ENCODE measurements at places on chromosomes 5 and 9. TPM values are rescaled to one million over a fixed set of nuclear protein-coding genes. Genes with fewer than 3 reads are reported as not detected.

DNA sequence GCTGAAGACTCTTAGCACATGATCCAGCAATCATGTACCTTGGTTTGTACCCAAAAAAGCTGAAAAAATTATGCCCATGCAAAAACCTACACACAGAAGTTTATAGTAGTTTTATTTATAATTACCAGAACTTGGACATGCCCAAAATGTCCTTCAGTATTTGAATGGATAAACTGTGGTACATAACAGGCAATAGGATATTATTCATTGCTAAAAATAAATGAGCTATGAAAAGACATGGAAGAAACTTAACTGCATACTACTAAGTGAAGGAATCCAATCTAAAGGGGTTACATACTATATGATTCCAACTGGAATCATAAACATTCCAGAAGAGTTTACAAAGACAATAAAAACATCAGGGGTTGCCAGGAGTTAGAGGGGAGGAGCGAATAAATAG is 25.6 kb downstream of the FBXL17 start:
- no peak for DNase-seq

DNA sequence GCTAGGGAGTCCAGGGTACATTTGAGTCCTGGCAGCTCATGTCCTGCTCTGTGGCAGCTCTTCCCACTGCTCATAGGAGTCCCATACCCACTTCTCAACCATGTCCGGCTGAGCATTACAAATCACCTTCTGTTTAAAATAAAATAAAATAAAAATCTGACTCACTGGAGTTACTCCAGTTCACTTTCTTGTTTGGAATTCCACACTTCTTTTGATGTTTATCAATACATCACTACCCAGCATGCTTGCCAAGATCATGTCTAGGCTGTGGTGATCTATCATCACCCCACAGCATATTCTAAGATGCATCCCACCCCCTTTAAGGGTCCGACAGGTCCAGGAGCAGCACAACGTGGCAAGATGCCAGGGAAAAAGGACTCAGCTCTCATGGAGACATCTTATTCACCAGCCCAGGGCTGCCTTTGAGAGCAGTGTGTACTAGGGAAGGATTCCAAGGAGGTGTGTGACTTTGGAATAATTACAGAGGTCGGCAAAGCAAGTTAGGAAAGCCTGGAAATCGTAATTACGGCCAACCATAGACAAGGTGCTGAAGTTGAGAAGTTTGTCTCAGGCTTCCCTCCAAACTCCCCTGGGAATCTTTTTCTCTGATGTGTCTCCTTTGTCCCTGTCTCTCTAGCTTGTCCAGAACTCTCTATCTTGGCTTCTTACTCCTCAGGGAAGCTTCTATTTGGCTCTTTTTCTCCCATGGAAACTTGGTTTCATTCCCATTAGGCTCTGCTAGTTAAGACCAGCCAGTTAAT is 111.4 kb upstream of the SLC1A3 start:
- no peak for DNase-seq

DNA sequence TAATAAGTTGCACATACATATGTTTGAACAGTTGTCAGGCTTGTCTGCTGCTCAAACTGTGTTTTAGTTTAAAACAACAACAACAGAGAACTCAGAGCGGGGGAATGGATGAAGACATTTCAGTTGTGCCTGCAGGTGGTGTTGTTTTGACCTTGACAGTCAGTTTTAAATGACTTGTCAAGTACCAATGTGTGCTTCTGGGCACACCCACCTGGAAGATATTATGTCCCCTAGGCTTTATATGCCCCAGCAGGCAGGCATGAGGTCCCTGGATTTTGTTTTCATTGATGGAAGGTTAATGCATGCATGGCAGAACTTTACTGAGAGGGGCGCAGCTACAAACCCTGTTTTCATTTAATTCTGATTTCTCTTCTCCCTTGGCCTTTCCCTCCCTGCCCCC is 84.6 kb downstream of the AOPEP start:
- no peak for DNase-seq

DNA sequence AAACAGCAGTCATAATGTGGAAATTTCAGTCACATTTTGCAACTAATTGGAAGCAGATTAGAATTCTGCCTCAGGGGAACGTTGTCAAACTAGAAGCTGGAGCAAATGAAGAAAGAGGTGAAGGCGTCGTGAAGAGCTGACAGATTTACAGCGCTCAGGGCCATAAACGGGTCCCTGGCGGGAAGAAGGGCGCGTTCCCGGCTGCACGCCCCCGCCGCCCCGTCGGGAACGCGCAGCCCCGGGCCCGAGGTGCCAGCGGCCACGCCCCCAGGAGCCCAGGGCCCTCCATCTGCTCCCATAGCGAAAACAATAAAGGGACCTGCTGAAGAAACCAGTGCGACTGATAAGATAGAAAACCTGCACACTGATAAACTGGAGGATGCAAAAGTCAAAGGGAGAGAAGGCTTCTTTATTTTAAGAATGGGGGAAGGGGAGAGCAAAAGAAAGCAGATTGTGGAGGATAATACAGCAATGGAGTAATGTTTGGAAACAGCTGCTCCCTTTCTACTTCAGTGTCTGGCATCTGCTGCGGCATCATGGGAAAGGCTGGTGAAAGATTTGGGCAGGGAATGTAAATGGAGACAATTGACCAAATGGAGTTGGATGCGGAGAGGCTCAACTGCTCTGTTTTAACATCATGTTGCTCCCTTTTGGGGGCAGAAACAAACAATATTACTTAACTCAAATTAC is 11.1 kb downstream of the ZNF608 start:
- no peak for DNase-seq

The ITGA1 gene
- 1.9 TPM for total RNA-seq

DNA sequence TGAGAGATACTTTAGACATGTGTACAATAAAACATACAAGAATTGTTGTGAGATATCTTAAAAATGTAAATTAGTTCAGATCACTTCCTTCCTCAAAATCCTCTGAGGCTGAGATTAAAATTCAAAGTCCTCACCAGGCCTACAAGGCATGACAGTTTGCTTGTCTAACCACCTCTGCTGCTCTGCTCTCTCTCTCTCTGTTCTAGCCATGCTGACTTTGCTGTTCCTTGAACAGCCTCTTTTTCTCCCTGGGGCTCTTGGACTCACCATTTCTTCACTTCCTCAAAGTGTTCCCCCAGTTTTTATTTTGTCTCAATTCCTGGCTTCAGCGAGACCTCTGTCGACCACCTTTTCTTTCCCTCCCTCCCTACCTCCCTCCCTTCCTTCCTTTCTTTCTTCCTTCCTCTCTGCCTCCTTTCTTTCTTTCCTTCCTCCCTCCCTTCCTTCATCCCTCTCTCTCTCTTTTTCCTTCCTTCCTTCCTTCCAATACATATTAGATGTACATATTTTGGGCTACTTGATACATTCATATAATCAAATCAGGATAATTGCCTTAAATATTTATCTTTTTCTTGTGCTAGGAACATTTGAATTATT is 27.0 kb downstream of the CATSPER3 start:
- DNase-seq: no peak

The PKN3 gene
- total RNA-seq: 39.3 TPM

The CNTNAP3 gene
- total RNA-seq: 19.4 TPM

- peak; percentile 68 for DNase-seq
Measured at GRCh38 chr5:128213340-128213739, 129.8 kb downstream of the SLC12A2 start.

DNA sequence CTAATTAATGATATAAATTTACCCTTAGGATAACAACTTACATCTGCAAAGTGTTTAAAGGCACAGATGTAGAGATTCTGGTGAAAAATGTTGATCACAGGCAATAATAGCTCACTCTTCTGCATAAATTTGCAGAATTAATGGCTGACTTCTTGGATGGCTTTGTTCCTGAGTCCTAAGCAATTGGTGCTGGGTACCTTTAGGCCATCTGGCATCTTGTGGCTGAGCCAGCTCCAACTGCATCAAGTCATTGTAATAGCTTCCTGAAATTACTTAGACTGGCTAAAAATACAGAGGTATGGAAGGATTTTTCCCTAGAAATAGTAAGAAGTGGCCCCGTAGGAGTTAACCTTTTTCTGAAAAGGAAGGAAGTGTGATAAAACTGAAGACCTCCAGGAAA is 118.3 kb upstream of the MINAR2 start:
- no peak for DNase-seq

GRCh38 chr9:4831119-4831518 is 38.4 kb downstream of the RCL1 start:
- DNase-seq: no peak

- peak; percentile 31 for DNase-seq
Measured at GRCh38 chr5:143059355-143059754, 289.2 kb downstream of the ARHGAP26 start.

- DNase-seq: no peak
Measured at GRCh38 chr5:174082286-174082685, 36.8 kb downstream of the NSG2 start.

DNA sequence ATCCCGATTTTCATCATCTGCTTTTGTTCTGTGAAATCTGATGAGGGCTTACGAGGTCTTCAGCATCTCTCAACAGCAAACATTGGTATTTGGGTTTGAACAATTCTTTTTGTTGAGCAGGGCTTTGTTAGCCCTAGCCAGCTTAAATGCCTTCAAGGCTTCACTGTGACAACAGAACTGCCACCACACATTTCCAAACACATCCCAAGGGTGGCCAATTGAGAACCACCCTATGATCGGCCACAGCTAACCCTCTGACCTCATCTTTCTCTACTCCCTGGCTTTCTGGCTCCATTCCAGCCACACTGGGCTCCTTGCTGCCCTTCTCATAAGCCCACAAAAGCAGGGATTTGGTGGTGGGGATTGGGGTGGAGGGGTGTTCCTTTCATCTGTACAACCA is 17.6 kb downstream of the MTX3 start:
- no peak for DNase-seq

The IFNA10 gene
- total RNA-seq: not detected

- DNase-seq: no peak
Measured at GRCh38 chr5:33235824-33236223, 204.9 kb upstream of the TARS1 start.

GRCh38 chr5:13624283-13625074 is 320.0 kb downstream of the DNAH5 start:
- DNase-seq: no peak

The GRM6 gene
- not detected for total RNA-seq

- DNase-seq: peak; percentile 12
Measured at GRCh38 chr5:174951151-174951780, 226.9 kb downstream of the MSX2 start.

- no peak for DNase-seq
Measured at GRCh38 chr5:132417889-132418485, 48.5 kb downstream of the SLC22A5 start.

DNA sequence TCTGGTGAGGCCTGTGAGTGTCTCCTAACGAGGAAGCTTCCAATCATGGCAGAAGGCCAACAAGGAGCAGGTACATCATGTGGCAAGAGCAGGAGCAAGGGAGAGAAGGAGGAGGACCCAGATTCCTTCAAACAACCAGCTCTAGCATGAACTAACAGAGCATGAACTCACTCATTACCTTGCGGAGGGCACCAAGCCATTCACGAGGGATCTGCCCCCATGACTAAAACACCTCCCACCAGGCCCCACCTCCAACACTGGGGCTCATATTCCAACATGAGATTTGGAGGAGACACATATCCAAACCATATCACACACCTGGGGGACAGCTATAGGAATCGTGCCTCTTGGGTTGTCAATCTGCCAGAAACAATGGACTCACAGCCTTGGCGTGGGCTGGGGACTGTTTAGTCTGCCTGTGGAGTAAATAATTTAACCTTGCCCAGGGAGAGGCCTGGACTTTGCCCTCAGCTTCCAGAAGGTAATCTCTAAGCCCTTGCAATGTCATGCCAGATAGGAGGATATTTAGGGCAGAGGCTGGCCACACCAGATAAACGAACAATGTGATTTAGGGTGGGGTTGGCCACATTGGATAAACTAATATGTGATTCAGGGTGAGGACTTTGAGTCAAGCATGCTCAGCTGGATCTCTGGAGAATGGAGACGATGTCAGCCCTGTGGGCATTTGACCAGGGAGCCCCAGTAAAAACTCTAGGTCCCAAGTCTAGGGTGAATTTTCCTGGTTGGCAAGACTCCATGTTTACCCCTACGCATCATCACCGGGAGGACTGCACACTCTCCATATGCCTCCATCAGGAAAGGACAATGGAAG is 13.6 kb upstream of the VDAC1 start:
- no peak for DNase-seq

GRCh38 chr5:75457691-75458090 is 53.7 kb downstream of the CERT1 start:
- no peak for DNase-seq

- DNase-seq: no peak
Measured at GRCh38 chr5:53178830-53179229, 69.3 kb upstream of the MOCS2 start.

DNA sequence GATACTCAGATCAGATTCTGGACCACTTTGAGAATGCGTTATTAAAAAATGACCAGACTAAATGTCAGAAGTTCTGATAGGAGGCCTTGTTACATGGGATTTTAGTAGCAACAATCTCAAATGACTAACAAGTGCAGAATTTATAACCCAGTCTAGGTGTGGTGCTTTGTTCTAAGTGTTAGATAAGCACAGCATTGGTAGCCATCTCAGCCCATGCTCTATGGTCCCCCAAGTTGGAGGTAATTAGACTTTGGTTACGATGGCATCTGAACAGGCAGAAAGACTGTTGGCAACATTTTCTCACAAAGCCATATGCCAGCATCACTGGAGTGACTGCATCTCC is 140.4 kb upstream of the RPS23 start:
- no peak for DNase-seq

DNA sequence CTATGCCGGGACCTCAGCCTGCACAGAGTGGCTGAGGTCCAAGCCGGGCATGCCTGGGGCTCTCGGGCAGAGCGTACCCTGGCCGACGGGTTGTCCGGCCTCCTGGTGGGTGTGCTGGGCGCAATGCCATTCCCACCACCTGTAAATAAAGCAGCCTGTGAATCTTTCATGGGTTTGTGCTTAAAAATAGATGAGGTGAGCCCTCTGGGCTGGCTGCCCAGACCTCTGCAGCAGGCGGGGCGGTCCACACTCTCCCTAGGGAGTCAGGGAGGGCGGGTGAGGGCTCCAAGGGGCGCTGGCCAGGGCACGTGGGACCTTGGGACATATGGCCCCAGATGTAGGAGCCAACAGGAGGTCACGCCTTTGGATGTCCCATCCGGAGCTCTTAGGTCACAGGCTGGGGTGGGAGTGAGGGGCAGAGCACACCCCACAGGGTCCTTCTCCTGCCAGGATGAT is 3.6 kb upstream of the AGPAT2 start:
- no peak for DNase-seq

The RICTOR gene
- total RNA-seq: 38.0 TPM

GRCh38 chr5:55483885-55484284 is 50.9 kb downstream of the PLPP1 start:
- DNase-seq: no peak

DNA sequence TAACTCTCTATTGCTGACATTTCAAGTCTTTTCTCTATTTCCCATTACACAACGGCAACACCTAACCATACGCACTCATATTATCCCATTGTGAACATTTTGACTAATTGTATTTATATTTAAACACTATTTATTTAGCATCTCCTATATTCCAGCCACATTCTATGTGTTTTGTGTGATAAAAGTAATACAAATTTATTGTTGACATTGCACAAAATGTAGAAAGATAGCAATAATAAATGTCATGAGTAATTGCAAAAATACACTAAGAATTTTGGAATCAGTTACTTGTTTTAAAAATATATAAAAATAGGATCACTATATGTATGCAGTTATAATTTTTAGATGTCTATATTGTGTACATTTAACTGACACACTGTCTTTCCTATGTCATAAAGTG is 413.0 kb upstream of the PTPRD start:
- no peak for DNase-seq

All from endothelial cell of umbilical vein (primary cell).